ENCODE measurements at places on chromosomes 7 and 10. TPM values are rescaled to one million over a fixed set of nuclear protein-coding genes. Genes with fewer than 3 reads are reported as not detected.

HGF gene
- total RNA-seq: 1.0 TPM

TBX20 gene
- not detected for total RNA-seq

SEPHS1 gene
- total RNA-seq: 49.2 TPM

MAT1A gene
- total RNA-seq: 6.0 TPM

CARD11 gene
- 2.5 TPM for total RNA-seq

DYNC1I1 gene
- total RNA-seq: 4.5 TPM

PIK3CG gene
- 2.8 TPM for total RNA-seq

DNA sequence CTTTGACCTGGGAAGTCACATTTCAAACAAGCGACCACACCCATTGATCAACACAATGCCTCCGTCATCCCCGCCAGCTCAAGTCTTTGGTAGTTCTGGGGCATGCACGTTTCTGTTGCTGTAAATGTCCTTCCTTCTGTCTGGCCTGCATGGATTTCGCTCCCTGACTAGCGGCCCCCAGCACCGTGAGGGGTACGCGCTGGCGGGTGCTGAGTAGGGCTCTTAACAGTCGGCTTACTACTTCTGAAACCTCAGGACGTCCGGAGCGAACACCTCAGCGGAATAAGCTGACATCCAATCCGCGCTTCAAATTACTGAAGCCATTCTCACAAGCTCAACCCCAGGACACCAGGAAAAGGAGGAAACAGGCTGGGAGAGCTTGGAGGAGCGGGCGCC lies 505 bp downstream of the NUDCD3 start:
- DNase-seq: no peak

DNA sequence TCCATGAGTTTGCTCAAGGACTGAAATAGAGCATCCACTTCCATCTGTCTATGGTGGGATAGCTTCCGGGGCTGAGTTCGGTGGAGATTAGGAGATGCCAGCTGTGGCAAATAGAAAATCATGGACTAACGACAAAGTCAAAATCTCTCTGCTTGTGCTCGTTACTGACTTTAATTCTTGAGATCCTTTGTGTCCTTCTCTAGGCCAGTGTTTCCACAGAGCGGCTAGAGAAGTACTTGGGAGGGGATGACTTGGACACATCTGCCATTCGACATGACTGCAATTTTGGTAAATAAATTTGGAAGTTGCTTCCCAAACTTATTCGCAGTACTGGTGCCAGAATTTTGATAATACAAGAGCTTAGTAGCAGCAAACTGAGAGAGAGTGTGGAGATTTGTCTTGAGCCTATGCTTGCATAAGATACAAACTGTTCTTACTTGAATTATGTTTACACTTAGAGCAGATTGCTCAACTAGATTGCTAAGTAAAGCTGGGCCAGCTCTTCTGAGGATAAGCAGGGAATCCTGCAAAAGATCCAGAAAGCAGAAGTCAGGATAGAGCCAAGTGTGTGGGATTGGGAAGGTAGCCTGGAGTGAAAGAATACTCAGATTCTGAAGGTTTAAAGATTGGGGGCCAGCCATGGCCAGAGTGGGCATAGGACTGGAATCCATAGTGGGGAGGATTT lies 27.6 kb downstream of the ABCC2 start:
- DNase-seq: no peak

DNA sequence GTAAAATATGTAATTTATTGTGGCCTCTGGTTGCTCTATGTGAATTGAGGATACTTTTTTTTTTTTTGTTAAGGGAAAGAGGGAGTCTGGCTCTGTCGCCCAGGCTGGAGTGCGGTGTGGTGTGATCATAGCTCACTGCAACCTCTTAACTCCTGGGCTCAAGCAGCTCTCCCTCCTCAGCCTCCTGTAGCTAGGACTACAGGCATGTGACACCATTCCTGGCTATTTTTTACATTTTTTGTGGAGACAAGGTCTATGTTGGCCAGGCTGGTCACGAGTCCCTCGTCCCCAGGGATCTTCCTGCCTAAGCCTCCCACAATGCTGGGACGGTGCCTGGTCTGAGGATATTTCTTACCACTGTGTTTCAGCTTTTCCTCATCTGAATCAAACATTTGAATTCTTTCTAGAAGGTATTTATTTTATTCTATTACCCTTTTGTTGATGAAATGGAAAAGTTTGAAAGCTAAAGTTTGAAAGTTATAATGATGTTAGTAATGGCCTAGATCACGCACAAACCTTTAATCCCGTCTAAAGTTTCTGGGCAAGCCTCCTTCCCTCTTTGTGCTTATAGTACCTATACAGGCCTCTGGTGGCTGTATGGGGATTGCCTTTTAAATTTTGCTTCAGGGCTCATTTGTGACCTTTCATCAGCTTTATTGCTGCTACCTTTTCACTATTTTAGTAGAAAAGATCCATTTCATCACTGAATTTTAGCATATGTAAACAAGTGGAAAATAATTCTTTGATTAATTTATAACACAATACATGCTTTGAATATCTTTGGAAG lies 2.0 kb downstream of the IFRD1 start:
- DNase-seq: peak; percentile 38

- DNase-seq: no peak
These were observed 895 bp upstream of the NAPEPLD start for GRCh38 chr7:103149808-103150180.

GRCh38 chr10:89873055-89873454 lies 171.7 kb downstream of the KIF20B start:
- no peak for DNase-seq

DNA sequence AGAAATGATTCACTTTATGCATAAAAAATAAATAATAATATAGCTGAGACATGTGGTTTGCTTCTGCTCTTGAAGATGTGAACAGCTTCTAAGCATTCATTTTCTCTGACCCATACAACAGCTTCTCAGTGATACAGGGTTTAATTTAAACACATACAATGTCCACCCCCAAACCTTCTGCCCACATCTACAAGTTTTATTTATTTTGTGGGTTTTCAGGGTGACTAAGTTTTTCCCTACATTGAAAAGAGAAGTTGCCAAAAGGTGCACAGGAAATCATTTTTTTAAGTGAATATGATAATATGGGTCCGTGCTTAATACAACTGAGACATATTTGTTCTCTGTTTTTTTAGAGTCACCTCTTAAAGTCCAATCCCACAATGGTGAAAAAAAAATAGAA lies 17.2 kb downstream of the INHBA start:
- no peak for DNase-seq

GRCh38 chr10:69438536-69439349 lies 12.5 kb upstream of the TSPAN15 start:
- DNase-seq: no peak

- no peak for DNase-seq
These were observed 19.3 kb downstream of the VWA2 start for GRCh38 chr10:114258274-114258840.

GRCh38 chr7:157238087-157238486 lies 98.7 kb upstream of the DNAJB6 start:
- DNase-seq: no peak

DNA sequence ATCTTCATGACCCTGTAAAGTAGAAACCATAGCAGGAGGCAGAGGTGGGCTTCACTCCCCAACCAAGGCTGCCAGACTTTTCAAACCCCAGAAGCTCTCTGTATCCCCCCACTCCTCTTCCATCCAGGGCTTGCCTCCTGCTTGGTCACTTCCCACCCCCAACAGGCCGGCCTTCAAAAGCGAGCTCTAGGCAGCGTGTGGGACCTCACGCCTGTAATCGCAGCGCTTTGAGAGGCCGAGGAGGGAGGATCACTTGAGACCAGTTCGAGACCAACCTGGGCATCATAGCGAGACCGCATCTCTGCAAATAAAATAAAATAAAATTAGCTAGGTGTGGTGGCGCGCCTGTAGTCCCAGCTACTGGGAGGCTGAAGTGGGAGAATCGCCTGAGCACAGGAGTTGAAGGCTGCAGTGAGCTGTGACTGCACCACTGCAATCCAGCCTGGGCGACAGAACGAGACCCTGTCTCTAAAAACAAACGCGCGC lies 743 bp upstream of the POR start:
- peak; percentile 56 for DNase-seq

- no peak for DNase-seq
These were observed 12.2 kb upstream of the HNRNPF start for GRCh38 chr10:43421201-43421507.

DNA sequence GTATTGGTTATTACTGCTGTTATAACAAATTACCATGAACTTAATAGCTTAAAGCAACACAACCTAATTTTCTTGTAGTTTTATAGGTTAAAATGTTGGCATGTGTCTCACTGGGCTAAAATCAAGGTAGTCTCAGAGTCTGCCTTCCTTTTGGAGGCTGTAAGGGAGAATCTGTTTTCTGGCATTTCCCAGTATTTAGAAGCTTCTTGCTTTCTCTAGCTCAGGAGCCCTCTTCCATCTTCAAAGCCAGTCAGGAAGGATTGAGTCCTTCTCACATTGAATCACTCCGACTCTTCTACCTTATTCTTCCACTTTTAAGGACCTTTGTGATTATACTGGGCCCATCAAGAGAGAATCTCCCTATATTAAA lies 156.2 kb downstream of the MBL2 start:
- no peak for DNase-seq

- no peak for DNase-seq
These were observed 188.3 kb upstream of the MEOX2 start for GRCh38 chr7:15874774-15875173.

DNA sequence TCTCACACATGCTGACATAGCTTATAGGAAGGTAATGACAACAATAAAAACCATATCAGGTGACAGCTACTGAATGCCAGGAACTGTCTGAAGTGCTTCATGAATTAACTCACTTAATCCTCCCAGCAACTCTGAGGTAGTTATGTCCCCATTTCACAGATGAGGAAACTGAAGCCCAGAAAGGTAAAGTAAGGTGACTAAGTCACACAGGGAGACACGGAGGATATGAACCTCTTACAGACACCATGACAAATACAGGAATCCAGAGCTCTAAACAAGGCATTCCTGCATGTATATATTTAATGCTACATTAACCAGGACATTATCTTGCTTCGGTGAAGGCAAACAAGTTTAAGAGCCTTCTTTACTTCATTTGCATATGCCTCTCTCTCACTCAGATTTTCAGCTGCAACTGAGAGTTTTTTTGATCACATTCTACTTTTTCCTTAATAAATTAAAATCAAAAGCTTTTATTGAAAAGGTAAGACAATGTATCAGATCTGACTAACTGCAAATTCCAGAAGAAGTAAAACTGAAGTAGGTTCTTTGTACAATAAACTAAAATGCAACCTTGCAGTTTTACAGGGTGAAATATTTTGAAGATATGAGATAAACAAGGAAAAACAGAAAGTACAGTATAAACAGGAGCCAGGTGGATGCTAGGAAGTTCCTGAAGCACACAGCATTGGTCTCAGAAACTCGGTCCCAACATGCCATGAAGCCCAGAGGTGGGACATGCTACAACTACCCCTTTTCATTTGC lies 79.5 kb downstream of the SGMS1 start:
- DNase-seq: no peak

GRCh38 chr7:17094963-17095574 lies 203.4 kb upstream of the AHR start:
- no peak for DNase-seq

- no peak for DNase-seq
These were observed 57.2 kb upstream of the STRIP2 start for GRCh38 chr7:129376778-129377700.

GRCh38 chr10:23818484-23818883 lies 379.6 kb downstream of the OTUD1 start:
- no peak for DNase-seq

- no peak for DNase-seq
These were observed 572 bp downstream of the ATP5MF start for GRCh38 chr7:99465421-99465768.

GRCh38 chr10:25698638-25699037 lies 235.4 kb upstream of the MYO3A start:
- no peak for DNase-seq

DNA sequence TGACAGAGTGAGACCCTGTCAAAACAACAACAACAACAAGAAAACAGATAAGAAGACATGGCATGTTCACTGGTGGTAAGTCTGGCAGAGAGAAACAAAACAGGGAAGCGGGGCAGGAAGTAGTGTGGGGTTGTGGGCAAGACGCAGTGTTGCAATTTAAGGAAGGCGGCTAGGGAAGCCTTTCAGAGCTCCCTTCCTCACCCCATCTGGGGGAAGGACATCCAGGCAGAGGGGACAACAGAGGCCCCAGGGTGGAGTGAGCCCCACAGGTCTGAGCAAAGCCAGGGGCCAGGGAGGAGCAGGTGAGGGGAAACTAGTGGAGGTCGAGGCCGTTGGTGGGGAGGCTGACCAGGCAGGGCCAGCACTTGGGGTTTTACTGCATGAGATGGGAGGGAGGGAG lies 16.8 kb downstream of the LAT2 start:
- DNase-seq: no peak

DNA sequence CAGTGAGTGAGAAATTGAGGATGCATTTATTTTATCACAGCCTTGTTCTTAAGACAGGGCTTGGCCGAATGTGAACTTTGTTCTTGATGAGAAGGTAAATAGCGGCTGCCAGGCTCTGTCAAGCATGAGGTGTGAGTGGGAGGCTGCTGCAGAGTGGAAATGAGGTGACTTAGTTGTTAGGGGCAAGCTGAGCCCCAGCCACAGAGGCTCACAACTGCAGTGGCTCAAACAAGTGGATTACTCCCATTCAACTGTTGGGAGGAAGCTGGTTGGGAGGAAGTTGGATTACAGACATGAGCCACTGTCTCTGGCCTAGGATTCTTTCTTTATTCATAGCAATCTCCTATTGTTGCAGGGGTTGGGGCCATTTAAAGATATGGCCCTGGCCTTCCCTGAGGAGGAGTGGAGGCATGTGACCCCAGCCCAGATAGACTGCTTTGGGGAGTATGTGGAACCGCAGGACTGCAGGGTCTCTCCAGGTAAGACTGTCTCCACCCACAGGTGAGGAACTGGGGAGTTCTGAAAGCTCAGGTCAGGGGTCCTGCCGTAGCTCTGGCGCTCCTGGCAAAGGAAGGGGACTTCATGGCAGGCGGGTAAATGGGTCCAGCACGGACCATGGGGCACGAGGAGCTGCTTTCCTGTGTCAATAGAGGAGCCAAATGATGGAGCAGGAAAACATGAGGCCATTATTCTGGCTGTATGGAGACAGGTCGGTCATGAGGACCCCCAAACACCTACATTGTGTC lies 7.1 kb downstream of the ZSCAN25 start:
- DNase-seq: no peak

GRCh38 chr7:1911571-1911970 lies 241.5 kb downstream of the ELFN1 start:
- DNase-seq: no peak

GRCh38 chr7:121513105-121513504 lies 117.0 kb upstream of the FAM3C start:
- DNase-seq: no peak

- DNase-seq: no peak
These were observed 9.6 kb downstream of the MYO1G start for GRCh38 chr7:44969049-44969700.

GRCh38 chr10:128631801-128632241 lies 505.6 kb upstream of the MKI67 start:
- DNase-seq: no peak

All from ovary (tissue), 10 donors.